ENCODE measurements at places on chromosomes 3 and 15.

- no peak for DNase-seq
These were observed 135.6 kb downstream of the TPRA1 start for GRCh38 chr3:127454968-127455367.

- no peak for DNase-seq
These were observed 220.9 kb upstream of the BHLHE40 start for GRCh38 chr3:4758249-4758860.

DNA sequence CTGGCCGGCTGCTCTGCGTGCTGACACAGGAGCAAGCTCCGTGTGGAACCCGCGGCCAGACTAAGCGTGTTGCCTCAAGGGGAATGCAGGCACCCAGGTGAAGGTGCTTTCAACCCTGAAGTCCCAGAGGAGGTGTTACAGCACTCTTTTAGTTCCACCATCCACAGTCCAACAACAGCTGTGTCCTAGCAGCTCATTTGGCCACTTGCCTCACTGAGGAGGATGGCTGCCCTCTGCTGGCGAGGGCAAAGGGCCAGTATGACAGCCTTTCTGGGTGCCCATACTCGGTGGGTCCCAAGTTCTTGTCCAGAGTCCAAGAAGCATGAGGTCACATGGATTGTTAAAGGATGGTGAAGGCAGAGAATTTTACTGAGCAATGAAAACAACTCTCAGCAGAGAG, 87.8 kb downstream of the C3orf85 start:
- DNase-seq = no peak

DNA sequence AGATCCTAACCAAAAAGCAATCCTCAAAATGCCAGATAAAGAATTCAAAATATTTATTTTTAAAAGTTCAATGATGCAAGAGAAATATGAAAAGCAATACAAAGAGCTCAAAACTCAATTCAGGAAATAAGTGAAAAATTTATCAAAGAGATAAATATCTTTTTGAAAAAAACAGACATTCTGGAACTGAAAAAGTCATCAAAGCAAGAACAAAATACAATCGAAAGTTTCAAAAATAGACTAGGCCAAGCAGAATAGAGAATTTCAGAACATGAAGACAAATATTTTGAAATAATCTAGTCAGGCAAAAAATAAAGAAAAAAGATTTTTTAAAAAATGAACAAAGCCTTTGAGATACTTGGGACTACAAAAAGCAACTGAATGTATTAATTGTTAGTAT, 83.4 kb upstream of the STT3B start:
- no peak for DNase-seq

GRCh38 chr15:66071921-66072295, 181.6 kb downstream of the MEGF11 start:
- no peak for DNase-seq

GRCh38 chr15:67033012-67033411, 32.4 kb upstream of the SMAD3 start:
- no peak for DNase-seq

- no peak for DNase-seq
These were observed 777 bp downstream of the RNU5B-1 start for GRCh38 chr15:65305150-65305758.

DNA sequence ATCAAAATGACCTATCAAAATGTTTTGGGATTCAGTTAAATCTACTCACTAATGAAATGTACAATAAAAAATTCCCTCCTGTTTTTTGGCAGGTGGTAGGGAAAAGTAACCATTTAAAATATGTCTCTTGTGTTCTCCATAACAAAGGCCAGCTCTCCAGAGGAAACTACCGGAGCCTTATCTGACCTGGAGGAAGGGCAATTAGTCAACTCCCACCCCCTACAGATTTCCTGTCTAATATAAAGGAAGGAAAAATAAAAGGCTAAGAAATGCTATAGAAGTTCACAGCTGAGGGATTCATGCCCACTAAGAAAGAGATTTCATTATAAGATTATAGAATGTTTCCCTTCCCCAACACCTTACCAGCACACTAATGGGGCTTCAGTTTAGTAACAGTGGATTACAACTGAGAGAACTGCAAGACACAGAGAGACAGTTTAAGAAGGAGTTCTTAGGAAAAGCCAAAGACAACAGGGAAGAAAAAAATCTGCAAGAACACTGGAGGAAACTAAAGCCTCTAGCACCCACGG, 376.5 kb upstream of the KCNMB2 start:
- DNase-seq = no peak

GRCh38 chr3:12351145-12351544, 62.3 kb downstream of the PPARG start:
- no peak for DNase-seq

- DNase-seq = no peak
These were observed 32.0 kb downstream of the KLHL25 start for GRCh38 chr15:85762756-85763127.

All from stimulated activated CD8-positive, alpha-beta memory T cell treated with anti-CD3 and anti-CD28 coated beads, Interleukin-4, amount 100 ng/mL, for 24 hours (primary cell).